ENCODE measurements at places on chromosomes 5 and 9. TPM values are rescaled to one million over a fixed set of nuclear protein-coding genes. Genes with fewer than 3 reads are reported as not detected.
A peak's percentile ranks its signal among the peaks of the same experiment; 100 is the strongest.

The WWC1 gene
- 1.0 TPM for polyA plus RNA-seq

DNA sequence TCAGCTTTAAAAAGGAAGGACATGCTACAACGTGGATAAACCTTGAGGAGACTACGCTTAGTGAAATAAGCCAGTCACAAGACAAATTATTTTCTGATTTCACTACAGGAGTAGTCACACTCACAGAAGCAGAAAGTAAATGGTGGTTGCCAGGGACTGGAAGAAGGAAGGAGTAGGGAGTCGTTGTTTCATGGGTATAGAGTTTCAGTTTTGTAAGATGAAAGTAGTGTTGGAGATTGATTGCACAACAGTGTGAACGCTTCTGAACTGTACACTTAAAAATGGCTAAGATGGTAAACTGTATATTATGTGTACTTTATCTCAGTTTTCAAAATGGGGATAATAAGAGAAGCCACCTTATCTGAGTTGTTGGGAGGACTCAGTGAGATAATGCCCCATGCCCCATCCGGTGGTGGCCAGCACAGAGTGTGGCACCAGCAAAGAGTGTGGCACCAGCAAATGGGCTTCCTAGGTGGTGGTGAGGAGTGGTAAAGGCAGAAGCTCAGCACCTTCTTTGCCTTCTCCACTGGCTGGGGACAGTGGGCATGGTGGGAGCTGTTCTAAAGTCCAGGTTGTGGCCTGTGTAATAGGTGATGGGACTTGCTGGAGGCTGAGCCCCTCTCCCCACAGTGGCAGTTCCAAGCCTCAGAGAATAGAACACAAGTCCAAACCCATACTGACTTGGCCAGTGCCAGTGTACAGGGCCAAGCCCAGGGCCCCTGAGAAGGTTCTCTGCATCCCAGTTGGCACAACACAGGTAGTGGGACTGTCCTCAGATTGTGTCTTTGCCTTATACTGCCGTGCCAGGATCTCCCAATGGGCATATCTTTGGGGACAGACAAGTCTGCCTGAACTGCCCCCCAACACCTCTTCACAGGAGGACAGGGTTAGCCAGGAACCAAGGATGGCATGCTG, 4.4 kb downstream of the SLC22A4 start:
- DNase-seq: no peak

DNA sequence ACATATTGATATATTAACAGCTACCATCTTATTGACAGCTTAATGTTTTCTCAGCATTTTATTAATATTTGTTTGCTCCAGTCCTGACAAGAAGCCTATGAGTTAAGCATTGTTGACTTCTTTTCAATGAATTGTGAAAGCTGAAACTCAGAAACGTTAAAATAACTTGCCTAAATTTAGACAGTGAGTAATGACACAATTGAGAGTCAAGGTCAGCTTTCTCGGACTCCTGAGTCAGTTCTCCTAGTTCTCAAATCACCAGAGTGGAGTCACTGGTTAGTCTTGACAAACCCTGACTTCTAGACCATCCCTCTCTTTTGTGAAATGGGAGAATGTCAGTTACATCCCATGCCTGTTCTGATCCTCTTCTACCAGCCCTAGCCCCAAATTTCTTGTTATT, 222.7 kb upstream of the ACO1 start:
- DNase-seq: no peak

GRCh38 chr9:2013743-2014475, 1.2 kb upstream of the SMARCA2 start:
- DNase-seq: peak; percentile 32

DNA sequence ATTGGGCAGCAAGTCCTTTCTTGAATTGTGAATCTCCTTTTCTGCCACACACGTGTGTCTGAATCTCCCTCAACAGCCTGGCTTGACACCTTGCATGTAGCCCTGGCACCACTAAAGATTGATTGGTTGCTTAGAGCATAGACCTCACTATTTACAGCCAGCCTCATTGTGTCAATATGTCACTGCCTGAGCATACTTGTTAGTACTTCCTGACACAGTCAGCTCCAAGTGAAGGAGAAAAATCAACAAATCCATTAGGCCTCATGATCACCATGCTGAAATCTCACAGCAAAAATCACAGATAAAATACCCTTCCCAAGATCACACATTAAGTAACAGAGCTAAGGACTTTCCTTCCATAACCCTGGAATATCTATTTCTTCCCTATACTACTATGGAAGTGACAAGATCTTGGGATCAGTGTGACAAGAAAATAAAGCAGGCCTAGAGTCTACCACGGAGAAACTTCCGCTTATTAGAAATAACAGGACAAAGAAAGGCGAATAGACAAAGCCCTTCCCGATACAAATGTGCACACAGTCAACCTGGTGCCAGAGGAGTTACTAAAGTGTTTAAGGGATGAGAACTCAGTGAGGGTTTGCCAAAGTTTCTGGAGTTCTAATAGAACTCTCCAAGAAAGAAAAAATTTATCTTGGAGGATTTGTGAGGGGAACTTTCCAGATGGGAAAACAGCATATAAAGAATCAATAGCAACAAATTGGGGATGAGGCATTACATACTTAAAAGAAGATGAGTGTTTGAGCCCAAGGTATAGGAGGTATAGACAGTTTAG, 5.6 kb upstream of the ARL15 start:
- no peak for DNase-seq

- no peak for DNase-seq
Observed at GRCh38 chr5:125668884-125669283, 754.3 kb upstream of the GRAMD2B start.

The SLC25A2 gene
- not detected for polyA plus RNA-seq

Measured in hindlimb muscle (tissue), 1 donor.